Fibroblast of pulmonary artery (primary cell): ENCODE measurements at places on chromosomes 4 and X.
A peak's percentile ranks its signal among the peaks of the same experiment; 100 is the strongest.

- no peak for DNase-seq
Measured at GRCh38 chr4:108556588-108557200, 63.7 kb upstream of the RPL34 start.

DNA sequence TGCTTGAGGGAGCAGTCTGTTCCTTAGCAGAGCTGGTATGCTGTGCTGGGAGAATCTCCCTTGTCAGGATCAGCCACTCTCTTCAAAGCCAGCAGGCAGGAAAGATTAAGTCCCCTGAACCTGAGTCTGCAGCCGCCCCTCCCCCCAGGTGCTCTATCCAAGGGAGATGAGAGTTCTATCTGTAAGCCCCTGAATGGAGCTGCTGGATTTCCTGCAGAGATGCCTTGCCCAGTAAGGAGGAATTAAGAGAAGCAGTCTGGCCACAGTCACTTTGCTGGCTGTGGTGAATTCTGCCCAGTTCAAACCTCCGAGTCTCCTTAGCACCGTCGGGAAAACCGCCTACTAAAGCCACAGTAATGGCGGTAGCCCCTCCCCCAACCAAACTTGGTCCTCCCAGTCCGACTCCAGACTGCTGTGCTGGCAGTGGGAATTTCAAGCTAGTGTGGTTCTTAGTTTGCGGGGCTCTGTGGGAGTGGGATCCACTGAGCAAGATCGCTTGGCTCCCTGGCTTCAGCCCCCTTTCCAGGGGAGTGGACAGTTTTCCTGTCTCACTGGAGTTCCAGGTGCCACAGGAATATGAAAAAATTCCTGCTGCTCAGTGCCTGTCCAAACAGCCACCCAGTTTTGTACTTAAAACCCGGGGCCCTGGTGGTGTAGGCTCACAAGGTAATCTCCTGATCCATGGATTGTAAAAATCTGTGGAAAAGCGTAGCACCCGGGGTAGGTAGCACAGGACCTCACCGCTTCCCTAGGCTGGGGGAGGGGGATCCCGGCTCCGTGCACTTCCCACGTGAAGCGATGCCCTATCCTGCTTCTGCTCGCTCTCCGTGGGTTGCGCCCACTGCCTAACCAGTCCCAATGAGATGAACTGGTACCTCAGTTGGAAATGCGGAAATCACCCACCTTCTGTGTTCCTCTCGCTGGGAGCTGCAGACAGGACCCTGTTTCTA, 38.0 kb downstream of the RAB28 start:
- DNase-seq, result no peak

- no peak for DNase-seq
Measured at GRCh38 chrX:22366906-22367305, 94.2 kb downstream of the CBLL2 start.

GRCh38 chrX:40040686-40041461, 56.9 kb downstream of the BCOR start:
- DNase-seq, result peak; percentile 8

- no peak for DNase-seq
Measured at GRCh38 chr4:162450531-162451035, 286.8 kb upstream of the FSTL5 start.

GRCh38 chr4:63325140-63325539, 1084.1 kb downstream of the TECRL start:
- no peak for DNase-seq

DNA sequence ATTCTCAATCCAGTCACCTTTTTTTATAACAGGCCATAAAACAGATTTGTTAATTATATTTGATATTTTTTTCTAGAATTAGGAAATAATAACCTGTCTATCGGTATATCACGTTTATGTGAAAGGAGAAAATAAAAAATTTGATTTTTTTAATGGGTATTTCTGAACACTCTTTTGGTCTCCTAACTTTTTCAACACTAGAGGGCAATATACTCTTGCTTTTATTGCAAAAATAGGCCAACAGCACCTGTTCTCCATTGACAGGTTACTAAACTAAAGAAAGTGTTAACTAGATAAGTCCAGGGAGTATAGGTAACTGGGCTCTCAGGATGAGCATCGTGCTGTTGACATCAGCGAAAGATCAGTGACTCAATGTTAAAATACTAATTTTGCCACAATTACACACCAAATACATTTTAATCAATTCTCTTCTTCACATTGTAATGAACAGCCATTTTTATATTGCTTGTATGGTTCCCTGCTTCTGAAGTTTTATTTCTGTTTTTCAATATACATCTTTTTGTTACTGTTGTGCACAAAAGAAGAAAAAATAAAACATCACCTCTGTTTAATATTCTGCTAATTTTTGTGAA, 22.8 kb downstream of the NDST4 start:
- DNase-seq, result peak; percentile 13

- DNase-seq, result peak; percentile 1
Measured at GRCh38 chr4:74933562-74934015, 673 bp downstream of the PARM1 start.

- DNase-seq, result no peak
Measured at GRCh38 chrX:46838974-46839480, 2.2 kb downstream of the RP2 start.

- DNase-seq, result peak; percentile 86
Measured at GRCh38 chrX:48918643-48919340, at the start of gene PIM2. TSS of gene PIM2 (minus strand) at chrX:48919024. CDS start at chrX:48918834, 190 bp downstream.

GRCh38 chr4:56976283-56976836, 1.0 kb downstream of the NOA1 start:
- DNase-seq, result no peak

DNA sequence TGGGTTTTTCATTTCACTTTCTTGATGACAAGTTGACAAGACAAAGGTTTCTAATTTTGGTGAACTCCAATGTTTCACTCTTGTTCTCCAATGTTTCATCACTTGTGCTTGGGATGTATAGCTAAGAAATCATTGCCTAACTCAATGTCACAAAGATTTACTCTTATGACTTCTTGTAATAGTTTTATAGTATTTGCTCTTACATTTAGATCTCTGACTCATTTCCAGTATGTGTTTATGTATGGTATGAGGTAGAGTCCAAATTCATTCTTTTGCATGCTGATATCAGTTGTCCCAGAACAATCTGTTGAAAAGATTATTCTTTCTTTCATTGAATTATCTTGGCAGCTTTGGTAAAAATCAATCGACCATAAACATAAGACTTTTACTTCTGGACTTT, 12.2 kb upstream of the NWD2 start:
- DNase-seq, result no peak

- DNase-seq, result no peak
Measured at GRCh38 chr4:178339769-178340168, 897.5 kb upstream of the AGA start.

DNA sequence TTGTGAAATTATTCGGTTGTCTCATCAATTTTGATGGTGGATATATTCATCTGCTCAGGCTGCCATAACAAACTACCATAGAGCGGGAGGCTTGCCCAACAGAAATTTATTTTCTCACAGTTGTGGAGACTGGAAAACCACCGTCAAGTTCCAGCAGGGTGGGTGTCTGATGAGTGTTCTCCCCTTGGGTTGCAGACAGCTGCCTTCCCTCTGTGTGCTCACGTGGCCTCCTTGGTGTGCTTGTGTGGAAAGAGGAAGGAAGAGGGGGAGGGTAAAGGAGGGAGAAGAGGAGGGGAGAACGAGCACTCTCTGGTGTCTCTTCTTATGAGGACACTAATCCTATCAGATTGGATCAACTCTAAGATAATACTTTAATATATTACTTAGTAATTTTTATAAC, 123.8 kb upstream of the TEX13D start:
- no peak for DNase-seq

GRCh38 chr4:153261461-153261860, 57.2 kb downstream of the TRIM2 start:
- DNase-seq, result no peak
